ENCODE measurements at places on chromosomes 6 and 20.

DNA sequence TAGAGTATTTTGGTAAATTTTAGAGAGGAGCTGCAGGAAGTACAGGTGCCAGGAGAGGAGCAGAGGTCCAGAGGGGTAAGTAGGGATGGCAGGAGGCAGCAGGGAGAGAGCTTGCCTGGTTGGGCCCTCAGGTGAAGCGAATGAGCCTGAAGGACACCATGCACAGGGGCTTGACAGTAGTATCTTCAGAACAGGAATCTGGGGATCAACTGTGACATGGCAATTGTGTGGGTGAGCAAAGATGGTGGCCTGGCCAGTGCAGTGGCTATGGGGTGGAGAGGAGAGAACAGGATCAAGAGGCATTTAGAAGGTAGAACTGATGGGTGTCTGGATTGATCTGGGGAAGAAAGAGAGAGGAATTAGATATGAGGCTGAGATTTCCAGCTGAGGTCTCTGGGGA is 68.7 kb upstream of the RNF24 start:
- no peak for DNase-seq

DNA sequence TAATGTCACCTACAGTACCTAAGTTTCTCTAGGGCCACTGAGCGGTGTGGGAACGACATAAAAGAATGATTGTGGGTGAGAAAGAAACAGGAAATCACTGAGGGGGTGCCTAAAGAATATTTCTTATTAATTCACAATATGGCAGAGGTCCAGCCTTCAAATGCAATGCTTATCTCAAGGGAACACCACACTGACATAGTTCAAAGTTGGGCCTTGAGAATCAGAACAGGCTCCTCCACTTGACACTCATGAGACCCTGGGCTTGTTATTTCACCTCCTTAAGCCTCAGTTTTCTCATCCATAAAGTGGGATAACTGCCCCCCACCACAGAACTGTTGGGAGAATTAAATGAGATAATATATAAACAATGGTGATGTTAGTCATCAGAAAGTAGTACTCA is 40.4 kb upstream of the ARHGAP18 start:
- no peak for DNase-seq

- no peak for DNase-seq
These were observed 47.5 kb downstream of the CHMP4B start for GRCh38 chr20:33858666-33859065.

DNA sequence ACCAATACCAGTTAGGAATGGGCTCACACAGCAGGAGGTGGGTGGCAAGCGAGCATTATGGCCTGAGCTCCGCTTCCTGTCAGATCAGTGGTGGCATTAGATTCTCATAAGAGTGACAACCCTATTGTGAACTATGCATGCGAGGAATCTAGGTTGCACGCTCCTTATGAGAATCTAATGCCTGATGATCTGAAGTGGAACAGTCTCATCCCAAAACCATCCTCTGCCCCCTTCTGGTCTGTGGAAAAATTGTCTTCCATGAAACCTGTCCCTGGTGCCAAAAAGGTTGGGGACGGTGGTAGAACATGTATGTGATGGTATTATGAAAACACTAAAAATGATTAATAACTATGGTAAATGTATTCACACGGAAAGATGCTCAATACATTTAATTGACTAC is 99.7 kb upstream of the HIVEP1 start:
- DNase-seq, result no peak

- no peak for DNase-seq
These were observed 59.5 kb downstream of the PRND start for GRCh38 chr20:4781211-4781610.

DNA sequence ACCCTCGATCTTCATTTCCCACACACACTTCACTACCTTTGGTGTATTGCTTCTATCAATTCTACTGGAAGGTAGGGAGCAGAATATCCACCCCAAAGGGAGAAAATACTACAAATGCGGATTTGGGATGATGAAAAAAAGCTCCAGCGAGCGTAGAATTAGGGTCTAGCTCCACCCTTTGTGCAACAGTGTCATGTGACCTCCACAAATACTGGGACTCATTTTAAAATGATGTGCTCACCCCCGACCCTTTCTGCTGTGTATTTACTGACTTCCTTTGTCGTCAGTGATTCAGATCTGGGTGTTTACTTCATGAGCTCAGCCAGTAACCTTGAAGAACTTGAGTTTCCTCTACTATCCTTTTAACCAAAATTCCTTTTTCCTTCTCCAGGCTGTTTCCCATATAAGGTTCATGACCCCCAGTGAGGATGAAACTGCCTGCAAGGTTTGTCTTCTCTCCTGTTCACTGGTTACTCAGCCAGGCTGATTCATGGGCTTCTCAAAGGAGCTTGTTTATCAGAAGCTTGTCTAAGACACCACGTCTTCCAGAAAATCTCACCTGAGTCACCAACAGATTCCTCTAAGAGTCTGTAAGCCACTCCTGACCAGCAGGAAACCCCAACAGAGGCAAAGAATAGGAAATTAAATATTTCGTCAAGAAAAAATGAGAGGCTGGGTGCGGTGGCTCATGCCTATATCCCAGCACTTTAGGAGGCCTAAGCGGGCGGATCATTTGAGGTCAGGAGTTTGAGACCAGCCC is 39.6 kb upstream of the PAX1 start:
- no peak for DNase-seq

GRCh38 chr6:108795122-108795521 is 53.1 kb upstream of the ARMC2 start:
- DNase-seq, result no peak

- DNase-seq, result no peak
These were observed 44.6 kb upstream of the COL10A1 start for GRCh38 chr6:116170358-116171057.

GRCh38 chr6:120736740-120737139 is 597.5 kb downstream of the TBC1D32 start:
- no peak for DNase-seq

- no peak for DNase-seq
These were observed 15.2 kb upstream of the MCCD1 start for GRCh38 chr6:31513456-31514165.

GRCh38 chr20:25173886-25174308 is 21.6 kb upstream of the ENTPD6 start:
- no peak for DNase-seq

- no peak for DNase-seq
These were observed 11.2 kb downstream of the GCNT2 start for GRCh38 chr6:10532392-10532791.

GRCh38 chr20:50594591-50595432 is 84.6 kb downstream of the PTPN1 start:
- DNase-seq, result peak; percentile 36

DNA sequence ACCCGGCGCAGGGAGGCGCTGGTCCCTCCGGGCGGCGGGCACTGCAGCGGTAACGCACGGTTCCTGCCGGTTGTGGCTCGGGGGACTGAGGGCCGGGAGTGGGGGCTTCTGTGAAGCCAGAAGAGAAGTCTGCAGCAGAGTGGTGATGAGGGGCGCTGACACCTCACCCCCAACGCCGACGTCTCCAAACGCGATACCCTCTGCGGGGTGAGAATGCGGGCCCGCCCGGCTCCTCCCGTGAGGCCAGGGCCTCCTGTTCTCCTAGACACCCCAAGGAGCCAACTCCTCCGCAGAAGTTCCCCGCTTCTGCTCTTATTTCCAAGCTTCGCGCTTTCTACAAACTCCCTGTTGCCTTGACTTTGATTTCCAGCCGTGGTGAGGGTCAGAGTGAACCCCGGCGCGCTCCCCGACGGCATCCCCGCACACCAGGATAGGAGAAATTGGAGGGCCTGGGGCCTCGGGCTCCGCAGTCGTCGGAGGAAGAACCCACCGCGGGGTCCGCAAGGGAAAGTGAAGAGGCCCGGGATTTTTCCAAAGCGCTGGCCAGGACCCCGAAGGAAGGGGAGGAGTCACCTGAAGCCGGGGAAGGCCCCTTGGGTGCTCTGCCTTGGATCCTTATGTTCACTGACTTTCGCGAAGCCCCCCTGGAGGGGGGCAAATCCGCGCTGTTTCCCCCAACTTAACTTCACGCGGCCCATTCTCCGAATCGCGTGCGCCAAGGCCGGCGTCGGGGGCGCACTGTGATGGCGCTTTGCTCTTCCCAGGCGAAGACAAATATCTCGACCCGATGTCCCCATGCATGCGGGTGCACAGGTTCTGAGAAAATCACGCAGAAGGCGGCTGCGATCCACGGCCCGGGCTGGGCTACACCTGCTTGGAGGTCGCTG is 3.1 kb upstream of the INSM1 start:
- DNase-seq, result no peak

GRCh38 chr20:44166477-44166876 is 20.5 kb downstream of the JPH2 start:
- no peak for DNase-seq

GRCh38 chr6:126100386-126100785 is 114.0 kb downstream of the TRMT11 start:
- DNase-seq, result no peak

DNA sequence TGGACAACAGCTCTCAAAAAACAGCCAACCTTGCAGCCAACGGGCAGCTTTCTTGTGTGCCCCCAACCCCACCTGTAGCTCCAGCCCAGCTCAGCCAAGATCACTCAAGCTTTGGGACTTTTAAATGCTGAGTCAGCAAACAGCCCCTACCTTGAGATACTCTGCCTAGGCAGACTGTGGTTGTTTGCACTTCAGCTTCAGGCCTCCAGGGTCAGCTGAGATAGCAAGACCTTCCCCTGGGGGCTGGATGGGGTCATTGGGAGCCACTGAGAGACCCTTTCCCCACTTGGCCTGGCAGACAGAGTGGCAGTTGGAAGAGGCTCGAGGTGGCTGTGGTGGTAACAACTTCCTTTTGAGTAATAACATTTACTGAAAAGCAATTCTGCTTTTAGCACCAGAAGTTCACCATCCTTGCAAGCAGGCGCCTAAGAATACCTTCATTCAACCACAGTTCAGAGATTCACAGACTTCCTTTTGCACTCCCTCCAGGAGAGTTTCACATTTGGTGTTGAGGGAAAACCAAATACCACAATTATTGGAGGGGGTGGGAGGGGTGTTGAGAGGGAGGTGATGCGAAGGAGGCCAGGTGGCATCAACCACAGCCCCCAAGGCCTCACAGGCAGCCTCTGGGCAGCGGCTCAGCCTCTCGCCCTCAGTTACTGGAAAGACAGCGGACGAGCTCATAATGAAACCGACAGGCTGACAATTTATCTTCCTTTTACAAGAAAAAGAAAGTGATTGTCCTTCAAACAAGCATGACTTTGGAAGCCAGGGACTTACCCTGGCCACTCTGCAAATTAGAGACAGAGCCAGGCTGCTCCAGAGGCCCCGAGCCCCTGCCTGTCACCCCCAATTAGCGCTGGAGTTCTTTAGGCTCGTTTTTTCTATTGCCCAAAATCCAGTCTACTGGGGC is 148.1 kb downstream of the CEBPB start:
- DNase-seq, result no peak

DNA sequence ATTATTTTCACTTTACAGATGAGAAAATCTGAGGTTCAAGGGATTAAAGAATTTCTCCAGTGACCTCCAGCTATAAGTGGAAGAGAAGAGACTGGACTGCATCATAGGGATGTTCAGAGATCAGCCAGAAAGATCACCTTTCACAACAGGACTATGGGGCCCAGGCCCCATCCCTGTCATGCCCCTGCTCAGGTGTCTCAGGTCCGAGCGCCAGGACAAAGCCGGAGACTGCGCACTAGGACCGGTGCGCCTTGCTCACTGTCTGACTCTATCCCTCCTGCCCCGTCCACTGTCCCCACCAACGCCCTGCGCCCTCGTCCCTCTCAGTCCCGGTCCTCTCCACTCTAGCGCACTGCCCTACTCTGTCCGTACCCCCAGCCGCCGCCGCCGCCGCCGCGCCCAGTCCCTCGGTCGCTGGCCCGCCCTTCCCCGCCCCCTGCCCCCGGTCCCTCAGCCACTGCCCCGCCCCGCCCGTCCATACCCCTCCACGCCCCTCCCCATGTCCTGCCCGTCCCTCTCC is 521 bp upstream of the RAD21L1 start:
- no peak for DNase-seq

- no peak for DNase-seq
These were observed 23.8 kb downstream of the TFAP2B start for GRCh38 chr6:50842446-50842845.

DNA sequence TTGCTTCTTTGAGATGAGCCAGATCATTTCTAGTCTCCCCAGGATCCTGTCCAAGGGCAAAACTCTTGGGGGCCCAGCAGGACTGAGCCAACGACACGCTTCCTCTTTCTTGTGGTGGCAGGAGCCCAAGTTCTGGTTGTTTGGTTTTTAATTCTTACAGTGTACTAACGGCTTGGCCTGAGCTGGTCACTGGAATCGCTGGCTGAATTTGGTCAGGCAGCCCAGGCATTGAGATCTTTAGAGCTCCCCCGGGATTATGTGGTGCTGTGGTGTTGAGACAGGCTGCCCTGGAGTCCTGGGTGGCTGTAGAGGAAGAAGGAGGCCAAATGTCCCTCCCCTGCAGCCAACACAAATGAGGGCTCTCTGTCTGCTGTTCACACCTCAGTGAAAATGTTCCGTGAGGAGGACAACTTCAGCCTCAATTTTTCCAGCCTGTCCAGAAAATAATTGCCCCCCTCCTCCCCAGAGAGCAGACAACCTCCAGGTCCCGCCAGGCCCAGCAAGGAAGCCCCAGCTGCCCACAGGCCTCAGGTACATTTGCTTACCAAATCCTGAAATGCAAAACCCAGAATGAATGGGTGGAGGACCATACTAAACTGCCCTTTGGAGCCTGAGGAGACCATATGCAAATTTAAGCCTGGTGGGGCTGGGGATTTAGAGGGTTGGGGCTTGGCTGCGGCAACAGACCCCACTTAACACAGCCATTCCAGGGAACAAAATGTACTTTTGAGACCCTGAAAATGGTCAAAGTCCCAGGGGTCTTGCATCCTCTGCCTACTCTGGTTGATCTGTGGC is 23.6 kb downstream of the BNIP5 start:
- no peak for DNase-seq

GRCh38 chr20:41150664-41151063 is 13.3 kb downstream of the PLCG1 start:
- DNase-seq, result no peak

All from WERI-Rb-1 (cell line).